ENCODE measurements at places on chromosomes 3 and 15.

- DNase-seq: no peak
Observed at GRCh38 chr15:39285071-39285470, 295.8 kb upstream of the THBS1 start.

- DNase-seq: no peak
Observed at GRCh38 chr15:39631357-39631756, 50.5 kb downstream of the THBS1 start.

- no peak for DNase-seq
Observed at GRCh38 chr15:92620991-92621390, 34.6 kb downstream of the FAM174B start.

- no peak for DNase-seq
Observed at GRCh38 chr15:64361259-64361658, 5.3 kb upstream of the CSNK1G1 start.

- DNase-seq: no peak
Observed at GRCh38 chr3:46958467-46959160, 17.9 kb downstream of the CCDC12 start.

DNA sequence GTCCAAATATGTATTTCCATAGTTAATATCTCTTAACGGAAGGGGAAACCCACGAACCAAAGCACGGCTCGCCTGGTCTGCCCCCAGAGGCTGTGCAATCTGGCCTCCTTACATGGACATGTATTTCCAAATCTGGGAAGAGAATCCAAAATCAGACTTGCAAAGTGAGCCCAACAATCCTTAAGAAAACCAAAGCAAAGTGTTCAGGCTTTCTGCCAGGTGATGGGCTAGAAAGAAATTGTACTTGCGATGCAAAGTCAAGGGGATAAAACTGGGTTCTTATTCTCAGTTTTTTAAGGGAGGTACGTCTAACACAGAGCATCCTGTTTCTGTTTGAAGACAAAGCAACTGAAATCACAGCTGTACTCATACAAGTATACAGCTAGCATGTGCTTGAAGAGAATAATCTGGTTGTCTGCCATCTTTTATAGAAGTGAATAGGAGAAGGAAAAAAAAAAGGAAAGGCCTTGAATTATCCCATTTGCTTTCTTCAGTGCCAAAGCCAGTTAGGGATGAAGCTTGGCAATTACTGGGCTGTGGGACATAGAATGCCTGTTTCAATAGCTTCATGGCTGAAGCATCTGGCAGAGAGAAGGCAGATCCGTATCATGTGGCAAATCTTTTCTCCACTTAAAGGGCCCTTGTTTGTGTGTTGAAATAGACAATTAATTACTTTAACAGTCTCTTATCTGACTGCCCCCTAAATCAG is 48.4 kb downstream of the LRIG1 start:
- DNase-seq: no peak

- DNase-seq: no peak
Observed at GRCh38 chr15:33716025-33716424, 252.3 kb upstream of the CHRM5 start.

GRCh38 chr3:31013843-31014242 is 119.4 kb upstream of the GADL1 start:
- DNase-seq: no peak

- DNase-seq: no peak
Observed at GRCh38 chr3:188573956-188574355, 420.0 kb downstream of the LPP start.

- no peak for DNase-seq
Observed at GRCh38 chr3:128858167-128858566, 21.3 kb upstream of the ACAD9 start.

DNA sequence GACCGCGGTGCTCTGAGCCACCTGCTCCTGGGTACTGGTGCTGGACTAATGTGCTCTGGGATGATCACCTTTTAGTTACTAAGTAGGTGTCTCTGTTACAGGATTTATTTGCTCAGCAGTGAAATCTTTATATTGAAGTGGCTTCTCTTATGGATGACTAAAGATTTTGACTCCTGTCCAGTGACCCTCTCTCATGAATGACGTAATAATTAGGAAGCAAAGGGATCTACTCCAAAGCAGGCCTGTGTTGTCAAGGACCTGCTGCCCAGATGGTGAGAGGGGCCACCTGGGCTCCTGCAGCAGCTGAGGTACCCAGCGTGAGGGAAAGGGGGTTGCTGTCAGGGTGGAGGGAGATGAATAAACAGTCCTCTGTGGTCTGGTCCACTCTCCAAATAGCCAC is 263.6 kb downstream of the GABRG3 start:
- DNase-seq: no peak

- DNase-seq: no peak
Observed at GRCh38 chr3:81173514-81173913, 587.9 kb downstream of the GBE1 start.

GRCh38 chr15:62739507-62739906 is 303.0 kb upstream of the TPM1 start:
- DNase-seq: no peak

GRCh38 chr15:63856711-63857460 is 23.1 kb upstream of the HERC1 start:
- no peak for DNase-seq

DNA sequence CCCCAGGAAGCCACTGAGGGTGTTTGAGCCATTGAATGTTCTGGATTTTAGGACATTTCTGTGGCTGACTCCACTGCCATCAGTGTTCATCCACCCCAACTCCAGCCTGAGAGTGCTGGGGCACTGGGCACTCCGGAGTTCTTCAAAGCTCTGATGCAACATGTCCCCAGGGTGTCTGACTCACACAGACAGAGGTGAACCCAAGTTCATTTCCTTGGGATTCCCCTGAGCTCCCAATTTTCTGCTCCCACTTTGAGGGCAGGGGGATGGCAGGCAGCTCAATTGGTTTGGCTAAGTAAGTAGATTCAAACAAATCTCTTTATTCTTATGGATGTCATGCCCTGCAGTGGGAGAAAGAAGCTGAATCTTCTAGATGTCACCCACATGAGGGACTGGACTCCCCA is 2.2 kb downstream of the STRA6 start:
- DNase-seq: no peak

- no peak for DNase-seq
Observed at GRCh38 chr3:40292637-40293349, 16.7 kb upstream of the EIF1B start.

Data from cortex of kidney (tissue), 1 donor.